ENCODE measurements at places on chromosomes 4 and X. TPM values are rescaled to one million over a fixed set of nuclear protein-coding genes. Genes with fewer than 3 reads are reported as not detected.

SPATA18 gene
- total RNA-seq, result 24.5 TPM

AGTR2 gene
- not detected for total RNA-seq

FAT1 gene
- 434 TPM for total RNA-seq

FGF5 gene
- total RNA-seq, result 3.2 TPM

ZMAT1 gene
- total RNA-seq, result 0.12 TPM

BEX2 gene
- 0.23 TPM for total RNA-seq

CASK gene
- 34.6 TPM for total RNA-seq

KCTD8 gene
- 0.47 TPM for total RNA-seq

SRPX gene
- total RNA-seq, result 576 TPM

SLIT2 gene
- 36.9 TPM for total RNA-seq

CENPVL2 gene
- not detected for total RNA-seq

RLIM gene
- 46.9 TPM for total RNA-seq

ADH4 gene
- total RNA-seq, result not detected

GABRE gene
- 22.9 TPM for total RNA-seq

ADH1B gene
- total RNA-seq, result 565 TPM

UCP1 gene
- not detected for total RNA-seq

FUNDC2 gene
- total RNA-seq, result 59.9 TPM

SLC26A1 gene
- total RNA-seq, result 0.08 TPM

UBQLN2 gene
- total RNA-seq, result 2.5 TPM

PCDH11X gene
- not detected for total RNA-seq

IL1RAPL2 gene
- total RNA-seq, result not detected

KIAA1210 gene
- not detected for total RNA-seq

GLRA2 gene
- total RNA-seq, result not detected

MTNR1A gene
- not detected for total RNA-seq

PRKG2 gene
- 0.15 TPM for total RNA-seq

GAGE12H gene
- not detected for total RNA-seq

SMR3B gene
- not detected for total RNA-seq

GPR119 gene
- total RNA-seq, result not detected

SPANXN3 gene
- total RNA-seq, result not detected

DUSP21 gene
- total RNA-seq, result not detected

GABRG1 gene
- total RNA-seq, result not detected

CYBB gene
- total RNA-seq, result not detected

Measured in smooth muscle cell of the coronary artery (primary cell).